ENCODE measurements at places on chromosomes 4 and X. TPM values are rescaled to one million over a fixed set of nuclear protein-coding genes. Genes with fewer than 3 reads are reported as not detected.

Gene SPIN2A
- polyA plus RNA-seq = 3.5 TPM

- DNase-seq = no peak
Measured at GRCh38 chr4:157271166-157271869, 50.8 kb downstream of the GRIA2 start.

- DNase-seq = no peak
Measured at GRCh38 chrX:54786967-54787366, 11.1 kb downstream of the ITIH6 start.

Gene NAP1L2
- polyA plus RNA-seq = 0.54 TPM

GRCh38 chrX:9149501-9150245, 115.7 kb upstream of the FAM9B start:
- no peak for DNase-seq

DNA sequence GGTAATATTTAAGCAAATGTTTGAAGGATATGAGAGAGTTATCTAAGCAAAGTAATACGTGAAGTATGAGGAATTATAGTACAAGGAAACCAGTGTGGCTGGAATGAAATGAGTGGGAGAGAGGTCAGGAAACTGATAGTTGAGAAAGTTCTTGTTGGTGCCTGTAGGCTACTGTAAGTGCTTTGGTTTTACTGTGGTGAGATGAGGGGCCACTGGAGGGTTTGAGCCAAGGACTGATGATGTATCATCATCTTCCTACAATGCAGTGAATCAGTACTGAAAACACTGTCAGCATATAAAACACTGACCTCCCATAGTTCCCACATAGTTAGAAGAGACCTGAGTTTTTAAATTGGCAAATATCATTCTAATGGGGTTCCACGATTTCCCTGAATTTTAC, 367.5 kb upstream of the CTSO start:
- DNase-seq = no peak

Gene PCDH7
- 27.3 TPM for polyA plus RNA-seq

GRCh38 chr4:70761276-70761816, 39.6 kb downstream of the RUFY3 start:
- DNase-seq = no peak

DNA sequence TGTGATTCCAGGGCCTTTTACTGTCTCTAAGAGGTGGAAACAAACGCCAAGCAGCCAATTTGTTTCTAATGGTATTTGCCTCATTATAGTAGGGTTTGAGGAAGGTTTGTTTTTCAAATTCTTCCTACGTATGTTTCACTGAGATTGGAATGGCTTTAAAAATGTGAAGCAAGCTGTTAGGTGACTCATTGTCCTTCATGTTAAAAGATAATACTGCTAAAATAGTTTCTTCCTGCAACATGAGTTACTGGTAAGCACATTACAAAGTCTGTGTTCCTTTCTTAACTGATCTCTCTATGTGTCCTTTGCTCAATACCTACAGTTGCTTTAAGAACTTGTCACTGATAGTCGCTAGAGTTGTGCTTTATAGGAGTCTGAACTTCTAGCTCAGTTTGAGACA, 1183.9 kb downstream of the RPA4 start:
- DNase-seq = no peak

Gene NPY2R
- 0.08 TPM for polyA plus RNA-seq

Gene STAP1
- polyA plus RNA-seq = 0.09 TPM

Gene ZRSR2
- 12.3 TPM for polyA plus RNA-seq

GRCh38 chr4:180380733-180381132, 1862.5 kb upstream of the TENM3 start:
- DNase-seq = no peak

Gene DDIT4L
- polyA plus RNA-seq = 12.5 TPM

Gene SMIM31
- polyA plus RNA-seq = 0.04 TPM

Gene MID1
- polyA plus RNA-seq = 22.2 TPM
